Stimulated activated CD8-positive, alpha-beta memory T cell treated with anti-CD3 and anti-CD28 coated beads, Interleukin-2, amount 100 ng/mL, for 1 hour (primary cell): ENCODE measurements at places on chromosomes 13 and 19.

DNA sequence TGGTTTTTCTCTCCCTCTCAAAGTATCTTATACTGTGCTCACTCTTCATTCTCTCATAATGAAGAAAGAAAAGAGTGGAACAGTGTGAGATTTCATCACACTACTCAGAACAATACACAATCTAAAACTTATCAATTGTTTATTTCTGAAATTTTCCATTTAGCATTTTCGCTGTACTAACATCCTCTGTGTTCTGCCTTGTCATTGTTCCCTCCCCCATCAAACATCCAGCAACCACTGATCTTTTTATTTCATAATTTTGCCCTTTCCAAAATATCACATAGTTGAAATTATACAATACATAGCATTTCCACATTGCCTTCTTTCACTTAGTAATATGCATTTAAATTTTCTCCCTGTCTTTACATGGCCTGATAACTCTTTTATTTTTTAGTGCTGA is 658.7 kb downstream of the SLITRK1 start:
- no peak for DNase-seq

GRCh38 chr19:34336781-34337271 is 28.2 kb upstream of the GPI start:
- no peak for DNase-seq

DNA sequence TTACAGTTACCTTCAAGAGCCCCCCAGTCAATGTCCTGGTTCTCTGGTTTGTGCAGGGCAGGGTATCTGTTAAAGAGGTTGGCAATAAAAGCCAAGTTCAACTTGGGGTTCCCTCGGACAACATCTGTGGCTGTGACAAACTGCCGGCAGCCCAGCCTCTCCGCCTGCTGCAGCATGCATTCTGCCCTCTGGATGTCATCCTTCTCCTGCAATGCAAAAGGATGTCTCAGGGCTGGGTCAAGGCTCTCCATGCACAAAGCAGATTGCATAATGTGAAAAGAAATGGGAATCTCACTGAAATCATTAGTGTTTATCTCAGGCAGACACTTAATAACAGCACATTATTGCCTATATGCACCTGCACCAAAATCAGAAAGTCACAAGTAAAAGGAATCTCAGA is 35.1 kb downstream of the LCP1 start:
- DNase-seq: no peak

GRCh38 chr19:38714354-38714778 is 29.9 kb downstream of the CAPN12 start:
- DNase-seq: no peak

DNA sequence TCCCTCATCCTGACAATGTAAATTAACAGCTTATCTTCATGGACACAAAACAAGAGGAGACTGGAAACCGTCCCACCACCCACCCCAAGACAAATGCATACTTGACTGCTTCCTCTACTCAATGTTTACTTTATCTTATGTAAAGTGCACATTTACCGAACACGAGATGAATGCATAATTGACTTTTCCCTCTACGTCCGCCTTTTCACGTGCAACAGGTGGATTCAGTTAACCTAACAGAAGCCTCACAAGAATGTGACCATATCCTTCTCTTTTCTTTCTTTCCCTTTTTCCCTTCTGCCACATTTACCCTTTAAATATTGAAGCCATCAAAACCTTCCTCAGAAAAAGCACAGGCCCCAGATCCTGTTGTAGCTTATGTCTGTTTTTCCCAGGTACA is 468.0 kb downstream of the UQCRFS1 start:
- DNase-seq: no peak

DNA sequence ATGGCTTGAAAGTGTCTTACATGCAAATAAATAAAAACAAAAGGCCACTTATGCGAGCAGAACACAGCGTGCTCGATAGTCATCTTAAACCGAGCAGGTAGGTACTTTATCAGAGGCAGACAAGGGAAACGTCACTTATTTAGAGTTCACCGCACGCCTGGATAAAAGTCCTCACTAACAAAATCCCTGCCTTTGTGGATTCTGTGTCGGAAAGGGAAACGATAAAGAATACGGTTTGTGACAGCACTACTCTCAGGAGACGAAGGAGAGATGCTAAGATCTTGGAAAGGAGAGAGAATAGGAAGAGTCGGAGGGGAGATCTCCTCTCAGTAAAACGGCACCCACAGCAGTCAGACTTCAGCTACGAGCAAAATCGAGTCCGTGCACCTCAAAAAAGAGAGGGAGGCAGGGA is 581 bp downstream of the RCBTB1 start:
- no peak for DNase-seq

DNA sequence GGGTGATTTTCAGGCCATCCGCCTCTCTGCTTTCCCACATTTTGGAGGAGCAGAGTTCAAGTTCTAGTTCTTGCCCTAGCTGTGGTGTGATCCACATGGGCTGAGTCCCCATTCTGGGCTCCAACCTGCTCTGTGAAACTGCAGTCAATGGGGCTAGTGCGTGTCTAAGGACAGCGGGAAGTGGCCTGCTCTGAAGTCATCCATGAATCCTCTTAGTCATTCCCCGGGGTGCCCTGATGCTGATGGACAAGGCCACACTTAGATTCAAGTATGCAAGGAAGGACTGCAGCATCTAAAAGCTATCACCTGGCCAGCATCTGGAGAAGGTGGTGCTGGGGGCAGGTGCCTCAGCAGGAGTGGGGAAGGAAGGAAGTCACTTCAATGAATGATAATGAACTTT is 94.6 kb downstream of the TSHZ3 start:
- no peak for DNase-seq

- DNase-seq: no peak
Observed at GRCh38 chr13:46639033-46639981, 86.3 kb downstream of the LRCH1 start.

- no peak for DNase-seq
Observed at GRCh38 chr19:13040232-13040947, 45.1 kb downstream of the NFIX start.

GRCh38 chr19:8484331-8484894 is 18.0 kb downstream of the PRAM1 start:
- DNase-seq: no peak

GRCh38 chr19:35207391-35207871 is 21.1 kb downstream of the FAM187B start:
- DNase-seq: no peak

DNA sequence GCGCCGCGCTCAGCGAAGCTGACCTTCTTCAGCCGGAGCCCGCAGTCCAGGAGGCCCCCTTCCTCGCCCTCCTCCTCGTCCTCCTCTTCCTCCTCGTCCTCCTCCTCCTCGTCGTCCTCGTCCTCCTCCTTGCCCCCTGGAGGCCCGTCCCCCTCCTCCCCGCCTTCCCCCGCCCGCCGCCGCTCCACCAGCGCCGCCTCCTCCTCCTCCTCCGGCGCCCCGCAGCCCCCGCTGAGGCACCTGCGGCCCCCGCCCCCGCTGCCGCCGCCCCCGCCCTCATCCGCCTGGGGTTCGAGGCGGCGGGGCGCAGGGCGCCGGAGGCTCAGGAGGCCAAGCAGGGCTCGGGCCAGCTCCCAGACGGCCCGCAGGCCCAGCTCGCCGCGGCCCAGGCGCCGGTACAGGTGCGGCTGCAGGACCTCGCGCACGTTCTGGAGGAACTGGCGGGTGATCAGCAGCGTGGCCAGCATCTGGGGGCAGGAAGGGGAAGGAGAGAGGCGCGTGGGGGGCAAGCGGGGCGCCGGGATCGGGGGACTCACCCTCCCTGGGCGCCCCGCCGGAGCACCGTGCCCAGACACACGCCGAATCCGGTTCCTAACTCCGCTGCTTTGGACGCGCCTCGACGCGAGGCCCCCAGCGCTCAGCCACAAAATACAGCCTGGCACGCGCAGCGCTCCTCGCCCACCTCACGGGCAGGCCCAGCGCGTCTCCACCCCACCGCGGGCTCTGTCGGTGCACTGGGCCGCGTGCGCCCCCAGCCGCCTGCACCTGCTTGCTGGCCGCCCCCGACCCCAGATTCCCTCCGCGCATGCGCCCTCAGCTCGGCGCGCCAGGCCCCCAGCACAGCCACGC is 5.9 kb downstream of the ANO8 start:
- DNase-seq: no peak

DNA sequence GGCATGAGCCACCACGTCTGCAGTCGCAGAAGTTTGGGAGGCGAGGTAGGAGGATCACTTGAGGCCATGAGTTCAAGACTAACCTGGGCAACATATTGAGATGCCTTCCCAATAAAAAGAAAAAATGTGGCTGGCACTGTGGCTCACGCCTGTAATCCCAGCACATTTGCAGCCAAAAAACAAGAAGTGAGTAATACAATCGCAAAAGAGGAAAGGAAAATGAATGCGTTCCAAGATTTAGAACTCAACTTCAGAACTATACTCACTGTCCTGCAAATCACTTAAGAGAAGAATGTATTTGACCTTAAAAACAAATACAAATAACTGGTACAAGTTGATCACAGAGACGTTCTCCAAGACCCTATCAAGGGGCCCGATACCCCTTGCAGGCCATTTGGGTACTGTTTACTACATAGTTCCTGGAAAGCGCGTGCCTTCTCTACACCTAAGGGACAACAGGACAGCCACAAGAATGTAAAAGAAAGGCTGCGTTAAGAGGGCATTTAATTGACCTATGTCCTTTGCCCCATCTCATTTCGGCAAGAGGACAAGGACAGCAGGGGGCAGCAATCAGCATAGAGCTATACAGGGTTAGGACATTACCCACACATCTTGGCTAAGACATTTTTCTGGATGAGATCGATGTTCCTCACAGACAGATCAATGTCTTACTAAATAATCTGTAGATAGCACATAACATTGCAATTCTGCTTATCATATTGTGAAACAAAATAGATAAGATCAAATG is 41.3 kb downstream of the FLT3 start:
- DNase-seq: no peak

DNA sequence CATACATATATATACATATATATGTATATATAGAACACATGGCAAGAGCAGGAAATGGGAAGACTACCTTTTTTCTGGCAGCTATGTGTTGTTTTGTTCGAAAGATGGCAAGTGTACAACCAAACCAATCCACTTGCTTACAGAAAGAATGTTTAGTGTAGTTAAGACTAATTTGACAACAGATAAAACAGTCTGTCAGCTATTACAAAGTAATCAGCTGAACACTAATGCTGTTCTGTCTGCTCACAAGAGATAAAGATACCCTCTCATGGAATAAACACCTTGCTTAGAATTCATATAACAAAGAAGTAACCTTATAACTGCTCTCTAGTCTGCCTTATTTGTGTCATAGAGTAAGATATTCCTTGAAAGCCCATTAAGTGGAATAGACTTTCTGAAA is 858 bp upstream of the KCNRG start:
- DNase-seq: no peak

GRCh38 chr19:39533003-39533512 is 406 bp upstream of the EID2B start:
- no peak for DNase-seq

DNA sequence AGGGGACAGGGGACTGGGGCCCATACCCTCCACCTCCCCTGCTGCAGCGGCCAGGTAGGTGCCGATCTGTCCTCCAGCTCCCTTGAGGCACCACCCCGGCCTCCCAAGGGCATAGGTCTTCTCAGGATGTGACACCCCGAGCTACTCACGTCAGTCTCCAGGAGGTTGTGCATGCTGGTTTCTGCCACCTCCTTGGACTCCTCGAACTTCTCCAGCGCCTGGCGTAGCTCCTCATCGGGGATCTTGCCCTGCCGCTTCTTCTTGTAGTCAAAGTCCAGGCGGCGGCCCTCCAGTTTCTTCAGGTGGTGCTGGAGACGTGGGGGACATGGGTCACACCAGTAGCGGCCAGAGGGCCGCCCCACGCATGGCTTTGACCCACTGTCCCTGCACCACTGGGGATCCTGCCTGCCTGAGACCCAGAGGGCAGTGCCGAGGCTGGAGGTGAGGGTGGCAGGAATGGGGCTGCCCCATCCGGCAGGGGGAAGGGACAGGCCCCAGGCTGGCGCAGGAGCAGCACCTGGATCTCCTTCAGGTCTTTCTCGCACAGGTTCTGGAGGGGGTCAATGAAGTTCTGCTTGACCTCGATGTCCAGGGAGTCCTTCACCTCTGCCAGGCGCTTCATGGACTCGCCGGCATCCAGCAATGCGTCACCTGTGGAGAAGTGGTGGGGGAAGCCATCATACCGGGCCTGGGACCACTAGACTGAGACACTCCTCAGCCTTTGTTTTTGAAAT is 20.4 kb downstream of the MPND start:
- no peak for DNase-seq

GRCh38 chr13:31794452-31794851 is 55.1 kb downstream of the RXFP2 start:
- DNase-seq: no peak

GRCh38 chr19:35042056-35042730 is 672 bp downstream of the HPN start:
- DNase-seq: no peak
